ENCODE measurements at places on chromosomes 7 and 10.

DNA sequence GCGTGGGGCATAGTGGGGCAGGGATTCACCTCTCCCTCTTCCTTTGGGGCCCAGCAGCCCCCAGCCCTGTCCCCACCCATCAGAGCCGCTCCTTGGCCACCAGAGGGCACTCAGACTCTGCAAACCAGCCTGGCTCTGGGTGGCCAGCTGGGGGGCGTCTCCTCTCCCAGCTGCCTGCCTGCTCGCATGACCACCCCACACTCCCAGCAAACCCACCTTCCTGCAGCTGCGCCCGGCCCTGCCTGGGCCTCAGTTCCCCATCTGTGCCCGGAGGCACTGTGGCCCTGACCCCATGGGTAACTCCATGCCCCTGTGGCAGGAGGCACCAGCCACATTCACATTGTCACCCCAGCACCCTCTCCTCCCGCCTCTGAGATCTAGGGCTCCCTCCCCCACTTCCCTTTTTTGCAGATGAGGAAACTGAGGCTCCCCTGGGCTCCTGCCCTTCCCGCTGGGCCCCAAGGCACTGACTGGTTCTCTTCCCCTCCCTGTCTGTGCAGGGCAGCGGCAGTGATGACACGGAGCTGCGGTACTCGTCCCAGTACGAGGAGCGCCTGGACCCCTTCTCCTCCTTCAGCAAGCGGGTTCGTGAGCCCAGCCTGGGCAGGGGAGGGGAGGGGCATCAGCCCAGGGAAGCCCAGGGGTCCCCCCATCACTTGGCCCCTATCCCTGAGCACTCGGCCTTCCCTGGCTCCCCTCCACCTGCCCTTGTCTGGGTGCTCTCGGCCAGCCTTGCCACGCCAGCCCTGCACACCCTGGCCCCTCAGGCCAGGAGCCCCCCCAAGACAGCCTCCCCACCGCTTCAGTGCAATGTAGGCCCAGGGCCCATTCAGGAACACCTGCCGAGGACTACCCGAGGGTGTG, 6.9 kb upstream of the SH2B2 start:
- DNase-seq, result peak; percentile 84

DNA sequence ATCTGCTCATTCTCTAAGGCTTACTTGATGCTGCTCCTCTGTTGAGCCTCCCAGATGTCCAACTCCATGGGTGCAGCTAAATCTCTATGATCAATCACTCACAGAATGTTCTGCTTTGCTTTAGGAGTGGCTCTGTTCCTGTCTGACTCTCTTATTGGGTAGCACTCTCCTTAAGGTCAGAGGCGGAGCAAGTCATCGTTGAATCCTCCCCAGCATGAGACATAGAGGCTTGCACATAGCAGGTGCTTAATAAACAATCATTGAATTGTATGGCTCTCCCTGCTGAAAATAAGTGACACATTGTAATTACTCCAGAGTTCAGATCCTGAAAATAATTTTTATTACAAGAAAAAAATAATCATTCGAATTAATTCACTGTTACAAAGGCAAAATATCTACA, 69.7 kb downstream of the NPS start:
- DNase-seq, result no peak

GRCh38 chr10:20327954-20328353, 511.7 kb downstream of the PLXDC2 start:
- DNase-seq, result no peak

- no peak for DNase-seq
Observed at GRCh38 chr10:132925071-132925561, 17.3 kb downstream of the CFAP46 start.

- DNase-seq, result no peak
Observed at GRCh38 chr7:78066599-78066998, 268.0 kb downstream of the PHTF2 start.

DNA sequence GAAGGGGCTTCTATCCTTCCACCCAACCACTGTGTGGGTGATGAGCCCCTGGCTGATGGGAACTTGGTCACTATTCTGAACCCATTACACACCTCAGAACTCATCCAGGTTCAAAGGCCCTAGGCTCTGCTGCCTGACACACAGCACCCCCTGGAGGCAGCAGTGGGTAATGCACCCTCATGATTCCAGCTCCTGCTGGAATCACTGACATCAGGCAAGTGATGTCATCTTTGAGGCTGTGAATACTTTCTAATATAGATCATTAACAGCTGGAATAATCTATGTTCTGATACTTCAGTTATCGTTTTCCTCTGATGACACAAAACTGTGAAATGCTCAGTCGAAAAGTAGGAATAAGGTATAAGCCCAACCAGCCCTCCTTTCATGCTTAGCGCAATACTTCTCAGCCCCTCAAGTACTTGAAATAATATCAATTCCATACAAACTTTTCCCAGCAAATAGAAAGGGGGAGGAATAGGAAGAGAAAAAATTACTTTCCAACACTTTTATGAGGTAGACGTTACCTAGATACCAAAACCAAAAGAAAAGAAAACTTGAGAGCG, 7.5 kb upstream of the RBP3 start:
- DNase-seq, result no peak
